ENCODE measurements at places on chromosomes 13 and 19.

- H3K36me3 ChIP-seq, result no peaks in the 10 kb centered on the region
- H3K27ac ChIP-seq, result no peak overlapping the region
- no peaks in the 10 kb centered on the region for H3K4me1 ChIP-seq
- H3K27me3 ChIP-seq, result no peaks in the 10 kb centered on the region
- H3K4me3 ChIP-seq, result no peak overlapping the region
Measured at GRCh38 chr13:31022288-31022895, 89.9 kb downstream of the TEX26 start.

- no peak overlapping the region for H3K4me3 ChIP-seq
- no peaks in the 10 kb centered on the region for H3K4me1 ChIP-seq
- no peaks in the 10 kb centered on the region for H3K27me3 ChIP-seq
Measured at GRCh38 chr13:38656699-38657098, 30.2 kb upstream of the FREM2 start.

- no peaks in the 10 kb centered on the region for H3K36me3 ChIP-seq
- no peak for DNase-seq
- H3K27ac ChIP-seq, result no peak overlapping the region
Measured at GRCh38 chr13:80901530-80901929, 560.6 kb upstream of the SPRY2 start.

DNA sequence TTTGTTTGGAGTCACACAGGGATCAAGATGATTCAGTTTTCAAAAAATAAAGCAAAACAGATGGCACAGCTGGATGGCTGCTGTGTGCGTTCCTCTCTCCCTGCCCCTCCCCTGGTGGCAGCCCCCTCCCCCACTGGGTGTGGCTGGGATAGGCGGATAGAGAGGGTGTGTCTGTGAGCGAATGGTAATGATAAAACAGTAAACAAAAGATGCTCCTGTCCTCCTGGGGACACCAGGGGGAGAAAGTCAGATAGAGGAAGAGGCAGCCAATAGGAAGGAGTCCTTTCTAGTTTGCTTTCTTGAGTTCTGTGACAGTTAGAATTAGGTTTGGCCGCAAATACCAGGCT lies 6.5 kb downstream of the TMEM255B start:
- H3K27me3 ChIP-seq, result no peaks in the 10 kb centered on the region
- H3K4me1 ChIP-seq, result no peaks in the 10 kb centered on the region
- peak overlapping the region; percentile 35 for H3K27ac ChIP-seq

DNA sequence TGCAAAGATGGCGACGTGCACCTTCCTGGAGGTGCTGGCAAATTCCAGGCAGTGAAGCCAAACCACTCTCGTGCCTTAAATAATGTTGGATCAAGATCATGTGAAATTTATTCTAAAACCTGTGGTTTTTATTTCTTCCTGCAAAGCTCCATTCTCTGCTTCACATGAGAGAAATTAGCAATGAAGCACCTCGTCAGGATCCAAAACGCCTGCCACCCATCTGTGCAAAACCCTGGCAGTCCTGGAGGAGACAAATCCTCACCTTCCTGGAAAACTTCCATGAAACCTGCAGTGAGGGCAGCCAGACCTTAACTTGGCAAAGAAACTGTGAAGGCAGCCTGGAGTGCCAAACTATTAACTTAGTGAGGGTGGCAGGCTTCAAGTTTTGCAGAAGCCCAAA lies 47.6 kb downstream of the CHST8 start:
- DNase-seq, result peak; percentile 29
- H3K4me1 ChIP-seq, result no peaks in the 10 kb centered on the region
- H3K36me3 ChIP-seq, result no peaks in the 10 kb centered on the region

- H3K4me1 ChIP-seq, result peaks cover 21% of the 10 kb centered on the region
- no peak overlapping the region for H3K27ac ChIP-seq
- H3K27me3 ChIP-seq, result no peaks in the 10 kb centered on the region
- no peak overlapping the region for H3K4me3 ChIP-seq
- DNase-seq, result no peak
Measured at GRCh38 chr19:3175781-3176714, 2.5 kb upstream of the S1PR4 start.

GRCh38 chr19:13774217-13775191 lies at the start of gene C19orf53:
TSS of gene C19orf53 (plus strand) at chr19:13774456. CDS start at chr19:13774478, 22 bp downstream.
- peaks cover 27% of the 10 kb centered on the region for H3K4me1 ChIP-seq
- H3K36me3 ChIP-seq, result peaks cover 54% of the 10 kb centered on the region
- H3K27me3 ChIP-seq, result no peaks in the 10 kb centered on the region
- no peak for DNase-seq

GRCh38 chr13:26593661-26594060 lies 36.2 kb downstream of the WASF3 start:
- peaks cover 12% of the 10 kb centered on the region for H3K4me1 ChIP-seq
- no peak overlapping the region for H3K27ac ChIP-seq
- DNase-seq, result no peak
- no peaks in the 10 kb centered on the region for H3K27me3 ChIP-seq

DNA sequence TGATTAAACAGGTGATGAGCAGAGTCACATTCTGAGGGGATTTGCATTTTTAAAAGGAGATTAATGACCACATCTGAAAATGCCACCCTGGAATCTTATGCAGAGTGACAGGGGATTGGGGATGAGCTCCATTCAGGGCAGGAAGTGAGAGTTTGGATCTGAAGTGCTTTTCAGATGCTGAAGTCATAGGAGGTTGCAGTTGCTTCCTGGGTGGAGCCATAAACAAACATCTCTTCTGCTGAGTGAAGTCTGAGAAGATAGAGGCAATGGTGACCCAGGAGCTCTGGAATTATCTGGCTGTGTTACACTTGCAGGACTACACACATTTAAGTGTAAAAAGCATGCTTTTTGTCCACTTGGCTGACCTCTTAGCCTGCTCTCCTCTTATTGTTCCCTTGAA lies 51.4 kb upstream of the PSG8 start:
- no peaks in the 10 kb centered on the region for H3K36me3 ChIP-seq
- DNase-seq, result no peak
- H3K4me3 ChIP-seq, result no peak overlapping the region
- no peaks in the 10 kb centered on the region for H3K27me3 ChIP-seq

Data from vagina (tissue), 2 donors.